ENCODE measurements at places on chromosomes 13 and 19.

- no peak for DNase-seq
Observed at GRCh38 chr13:114107686-114108081, 24.7 kb downstream of the RASA3 start.

GRCh38 chr19:9757544-9758501 lies 10.7 kb downstream of the ZNF846 start:
- no peak for DNase-seq

DNA sequence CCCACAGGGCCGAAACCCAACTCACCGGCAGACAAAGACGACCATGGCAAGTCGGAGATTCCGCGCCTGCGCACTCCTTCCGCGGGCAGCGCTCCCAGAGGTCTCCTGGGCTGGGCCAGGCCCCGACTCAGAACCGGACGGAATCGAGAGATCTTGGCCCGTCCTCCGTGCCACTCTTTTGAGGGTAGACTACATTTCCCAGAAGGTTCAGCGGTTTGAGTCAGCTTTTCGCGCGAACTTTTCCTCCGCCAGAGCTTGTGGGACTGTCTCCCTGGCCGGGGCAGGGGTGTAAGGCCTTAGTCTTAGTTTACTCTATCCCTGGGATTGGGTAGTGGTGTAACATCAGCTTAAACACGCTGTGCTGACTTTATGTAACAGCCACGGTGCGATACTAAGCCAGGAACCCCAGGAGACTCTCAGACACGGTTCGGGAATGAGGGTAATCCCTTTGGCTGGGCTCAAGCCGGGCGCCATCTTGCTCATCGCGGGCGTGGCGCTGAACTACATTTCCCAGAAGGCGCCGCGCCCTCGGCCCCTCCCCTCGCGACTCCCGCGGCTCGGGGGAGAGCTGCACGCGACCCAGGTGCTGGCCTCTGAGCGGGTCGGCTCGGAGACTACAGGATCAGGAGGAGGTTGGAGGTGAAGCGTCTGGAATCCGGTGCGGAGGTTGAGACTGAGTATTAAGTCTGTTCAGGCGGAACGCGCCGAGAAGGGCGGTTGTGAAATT lies at the start of gene ZNF260:
TSS of gene ZNF260 (minus strand) at position 78 of the 727 bp plus-strand sequence. CDS start 13,033 bp downstream, outside the sequence.
- peak; percentile 87 for DNase-seq

GRCh38 chr19:39142630-39143029 lies 17.0 kb downstream of the PAK4 start:
- no peak for DNase-seq

GRCh38 chr19:55275851-55276719 lies 3.8 kb downstream of the HSPBP1 start:
- no peak for DNase-seq

DNA sequence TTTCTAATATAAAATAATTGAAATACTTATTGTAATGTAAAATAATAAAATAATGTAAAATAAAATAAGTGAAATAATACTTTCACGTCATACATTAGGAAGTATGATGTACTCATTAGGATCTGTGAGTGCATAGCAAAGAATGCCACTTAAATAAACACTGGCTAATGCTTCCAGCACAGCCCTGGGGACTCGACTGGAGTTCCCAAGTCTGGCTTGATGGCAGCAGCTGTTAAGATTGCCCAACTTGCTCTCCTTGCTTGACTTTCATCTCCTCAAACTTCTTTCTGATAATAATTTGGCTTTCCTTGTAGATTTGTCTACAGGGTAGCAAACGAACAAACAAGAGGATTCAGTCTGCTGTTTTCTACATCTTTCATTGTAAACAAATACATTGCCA lies 191.9 kb downstream of the COG6 start:
- no peak for DNase-seq

DNA sequence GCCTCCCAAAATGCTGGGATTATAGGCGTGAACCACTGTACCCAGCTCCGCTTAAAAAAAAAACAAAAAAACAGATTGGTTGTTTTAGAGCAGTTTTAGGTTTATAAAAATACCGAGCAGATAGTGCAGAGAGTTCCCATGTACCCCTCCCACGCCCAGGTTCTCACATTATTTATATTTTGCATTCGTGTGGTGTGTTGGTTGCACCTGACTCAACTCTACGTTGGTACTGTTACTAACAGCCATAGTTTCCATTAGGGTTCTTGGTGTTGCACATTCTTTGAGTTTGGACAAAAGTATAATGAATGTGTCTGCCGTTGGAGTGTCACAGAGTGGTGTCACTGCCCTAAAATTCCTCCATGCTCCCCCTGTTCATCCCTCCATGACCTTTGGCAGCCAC lies 29.1 kb downstream of the MYO9B start:
- DNase-seq, result no peak

DNA sequence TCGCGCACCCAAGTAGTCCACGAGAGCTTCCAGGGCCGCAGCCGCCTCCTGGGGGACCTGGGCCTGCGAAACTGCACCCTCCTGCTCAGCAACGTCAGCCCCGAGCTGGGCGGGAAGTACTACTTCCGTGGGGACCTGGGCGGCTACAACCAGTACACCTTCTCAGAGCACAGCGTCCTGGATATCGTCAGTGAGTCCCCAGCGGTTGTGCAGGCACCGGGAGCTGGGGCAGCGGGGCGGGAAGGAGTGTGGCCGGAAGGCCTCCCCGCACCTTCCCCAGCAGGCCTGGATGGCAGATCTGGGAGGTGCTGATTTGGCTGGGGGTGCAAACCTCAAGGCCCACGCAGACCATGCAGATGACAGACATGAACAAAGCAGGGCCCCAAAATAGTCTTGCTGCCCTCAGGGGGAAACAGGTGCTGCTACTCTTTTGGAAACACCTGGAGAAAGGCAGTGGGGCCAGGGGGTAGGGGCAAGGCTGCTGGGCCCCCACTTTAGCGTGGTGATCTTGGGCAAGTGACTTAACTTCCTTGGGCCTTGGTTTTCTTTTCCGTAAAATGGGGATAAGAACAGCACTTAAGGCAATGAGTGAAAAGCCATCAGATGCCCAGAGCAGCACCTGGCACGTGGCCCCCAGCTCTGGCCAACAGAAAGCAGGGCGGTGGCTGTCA lies 4.0 kb downstream of the MAG start:
- DNase-seq, result no peak

- no peak for DNase-seq
Observed at GRCh38 chr19:4911314-4911713, 2.0 kb downstream of the UHRF1 start.

DNA sequence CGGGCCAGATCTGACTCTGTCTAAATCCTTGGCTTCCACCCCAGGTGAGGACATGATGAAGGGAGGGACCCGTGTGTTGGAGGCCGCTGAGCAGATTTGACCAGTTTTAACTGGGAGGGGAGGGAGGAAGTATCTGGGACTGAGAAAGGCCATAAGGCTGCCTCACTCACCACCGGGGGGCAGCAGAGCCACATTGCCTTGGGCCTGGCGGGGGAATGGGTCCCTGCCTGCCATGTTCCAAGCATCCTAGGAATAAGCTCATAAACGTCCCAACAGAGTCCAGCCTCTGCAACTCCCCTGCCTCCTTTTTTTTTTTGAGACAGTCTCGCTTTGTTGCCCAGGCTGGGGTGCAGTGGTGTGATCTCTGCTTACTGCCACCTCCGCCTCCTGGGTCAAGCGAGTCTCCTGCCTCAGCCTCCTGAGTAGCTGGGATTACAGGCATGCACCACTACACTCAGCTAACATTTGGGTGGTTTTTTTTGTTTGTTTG lies 15.5 kb downstream of the MAST3 start:
- DNase-seq, result peak; percentile 62
